ENCODE measurements at places on chromosomes 3 and 15.

- DNase-seq: no peak
Observed at GRCh38 chr3:110067527-110067926, 730.2 kb upstream of the DPPA4 start.

DNA sequence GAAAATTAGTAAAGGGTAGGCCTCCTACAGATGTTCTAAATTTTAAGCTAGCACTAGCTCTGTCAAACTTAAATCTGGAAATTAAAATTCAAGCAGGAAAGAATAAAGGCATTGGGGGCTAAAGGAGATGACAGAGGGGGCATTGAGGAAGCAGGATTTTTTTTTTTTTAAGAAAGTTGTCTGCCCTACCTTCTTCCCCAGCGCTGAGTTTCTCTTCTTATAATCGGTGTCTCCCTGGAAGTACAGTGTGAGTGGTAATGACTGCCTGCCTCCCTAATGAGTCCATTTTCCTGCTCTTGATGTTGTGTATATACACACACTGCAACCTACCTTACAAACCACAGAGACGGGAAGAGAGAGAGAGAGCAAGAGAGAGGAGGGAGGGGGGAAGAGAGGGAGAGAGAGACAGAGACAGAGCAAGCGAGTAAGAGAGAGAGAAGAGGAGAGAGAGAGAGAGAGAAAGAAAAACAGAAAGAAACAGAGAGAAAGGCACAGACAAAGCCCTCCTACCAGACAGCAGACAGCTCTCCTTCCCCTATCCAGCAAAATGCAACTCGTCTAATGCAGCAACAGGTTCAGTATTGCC is 47.0 kb downstream of the ZBTB20 start:
- no peak for DNase-seq

- no peak for DNase-seq
Observed at GRCh38 chr15:70605606-70606410, 157.6 kb downstream of the UACA start.

- no peak for DNase-seq
Observed at GRCh38 chr3:11464356-11464755, 179.4 kb downstream of the VGLL4 start.

GRCh38 chr3:178120367-178120766 is 415.9 kb upstream of the KCNMB2 start:
- no peak for DNase-seq
